Hematopoietic multipotent progenitor cell (in vitro differentiated cells): ENCODE measurements at places on chromosomes 1 and 21. TPM values are rescaled to one million over a fixed set of nuclear protein-coding genes. Genes with fewer than 3 reads are reported as not detected.

DNA sequence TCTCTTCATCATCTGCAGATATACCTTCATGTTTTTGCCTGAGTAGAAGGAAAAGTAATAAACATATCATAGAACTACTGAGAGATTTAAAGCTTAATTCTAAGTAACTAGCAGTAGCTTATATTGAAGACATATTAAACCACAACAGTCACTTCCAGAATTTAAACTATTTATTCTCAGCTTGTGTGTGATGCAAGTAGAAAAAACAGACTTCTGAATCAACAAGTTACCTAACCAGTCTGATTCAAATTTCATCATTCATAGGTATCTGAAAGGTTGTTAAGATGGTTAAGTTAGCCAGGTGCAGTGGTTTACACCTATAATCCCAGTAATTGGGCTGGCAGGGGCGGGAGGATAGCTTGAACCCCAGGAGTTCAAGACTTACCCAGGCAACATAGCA, 41.9 kb downstream of the SPAG17 start:
- no peak for DNase-seq

EVI5 gene
- 6.5 TPM for total RNA-seq

SPATA17 gene
- under 0.01 TPM for total RNA-seq

GRCh38 chr1:177495878-177496277, 325.1 kb downstream of the BRINP2 start:
- DNase-seq: no peak

GRCh38 chr1:60137406-60137805, 63.8 kb upstream of the C1orf87 start:
- no peak for DNase-seq

GRCh38 chr1:55951291-55951690, 628.1 kb downstream of the PLPP3 start:
- DNase-seq: no peak

MYBPH gene
- not detected for total RNA-seq

S100A14 gene
- total RNA-seq: not detected

HJV gene
- not detected for total RNA-seq

- DNase-seq: peak; percentile 37
These were observed 6.9 kb downstream of the DMAP1 start for GRCh38 chr1:44220001-44220751.

F13B gene
- not detected for total RNA-seq

DNA sequence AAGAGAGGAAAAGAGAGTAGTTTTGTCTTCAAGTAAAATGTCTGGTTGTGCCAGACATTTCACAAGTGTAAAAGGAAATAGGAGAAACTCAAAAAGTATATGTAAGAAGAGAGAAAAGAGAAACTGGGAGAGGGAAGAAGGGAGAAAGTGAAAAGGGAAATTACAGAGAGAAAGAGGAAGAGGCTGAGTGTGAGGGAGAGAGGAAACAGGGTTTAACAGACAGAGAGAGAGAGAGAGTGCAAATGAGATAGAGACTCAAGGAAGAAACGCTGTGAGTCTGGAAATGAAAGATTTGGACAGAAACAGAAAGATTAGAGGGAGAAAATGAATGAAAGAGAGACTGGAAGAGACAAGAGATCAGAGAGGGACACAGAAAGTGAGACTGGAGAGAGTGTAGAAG, 806.2 kb downstream of the PLA2G4A start:
- DNase-seq: no peak

DNA sequence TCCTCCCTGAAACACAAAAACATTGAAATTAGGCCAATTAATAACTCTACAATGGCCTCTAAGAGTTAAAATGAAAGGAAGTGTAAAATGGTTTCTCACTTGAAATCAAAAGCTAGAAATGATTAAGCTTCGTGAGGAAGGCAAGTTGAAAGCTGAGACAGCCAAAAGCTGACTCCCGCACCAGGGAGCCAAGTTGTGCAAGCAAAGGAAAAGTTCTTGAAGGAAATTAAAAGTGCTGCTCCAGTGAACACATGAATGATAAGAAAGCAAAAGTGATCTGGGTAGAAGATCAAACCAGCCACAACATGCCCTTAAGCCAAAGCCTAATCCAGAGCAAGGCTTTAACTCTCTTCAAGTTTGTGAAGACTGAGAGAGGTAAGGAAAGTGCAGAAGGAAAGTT, 22.8 kb downstream of the CYYR1 start:
- DNase-seq: no peak

- DNase-seq: peak; percentile 39
These were observed 9.5 kb downstream of the JAK1 start for GRCh38 chr1:64956733-64957441.
